NCI-H187 (cell line): ENCODE measurements at places on chromosomes 5 and 9.

DNA sequence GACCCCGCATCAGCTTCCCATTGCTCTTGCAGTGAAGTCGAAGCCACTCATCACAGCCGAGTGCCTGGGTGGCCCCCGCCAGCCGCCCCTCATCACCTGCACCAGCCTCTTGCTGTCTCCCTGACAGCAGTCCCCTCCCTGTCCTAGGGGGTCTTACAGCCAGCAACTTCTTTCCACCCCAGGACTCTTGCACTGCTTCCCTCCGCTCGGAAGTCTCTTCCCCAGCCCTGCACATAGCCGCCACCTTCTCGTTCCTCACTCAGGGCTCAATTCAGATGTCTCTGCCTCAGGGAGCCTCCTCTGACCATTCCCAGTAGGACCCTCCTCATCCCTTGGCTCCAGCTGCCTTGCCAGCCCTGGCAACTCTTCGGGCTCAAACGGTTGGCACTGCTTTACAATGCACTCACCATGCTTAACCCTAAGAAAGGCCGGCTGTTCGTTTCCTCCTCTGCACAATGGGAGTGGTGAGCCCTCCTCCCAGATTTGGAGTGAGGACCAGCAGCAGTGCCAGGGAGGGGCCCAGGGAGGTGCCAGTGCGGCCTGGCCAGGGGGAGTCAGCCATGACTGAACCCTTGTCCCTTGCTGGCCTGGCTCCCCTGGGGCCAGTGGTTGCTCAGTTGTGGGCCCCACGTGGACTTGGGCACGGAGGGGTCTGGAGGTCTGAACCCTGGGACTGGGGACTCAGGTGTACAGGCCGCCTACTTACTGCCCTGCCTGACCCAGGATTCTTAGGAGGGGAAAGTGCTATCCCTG lies 6.1 kb downstream of the TCF7 start:
- DNase-seq: no peak

- no peak for DNase-seq
These were observed 110.7 kb downstream of the CFAP95 start for GRCh38 chr9:69931340-69931739.

GRCh38 chr9:96453625-96454024 lies 3.7 kb downstream of the HABP4 start:
- DNase-seq: no peak

- no peak for DNase-seq
These were observed 16.0 kb upstream of the OR13C9 start for GRCh38 chr9:104633976-104634520.
